ENCODE measurements at places on chromosomes 13 and 19.

- DNase-seq = no peak
Measured at GRCh38 chr13:74620711-74621110, 486.5 kb upstream of the KLF12 start.

GRCh38 chr13:45078003-45078402 lies 42.3 kb upstream of the GTF2F2 start:
- no peak for DNase-seq

DNA sequence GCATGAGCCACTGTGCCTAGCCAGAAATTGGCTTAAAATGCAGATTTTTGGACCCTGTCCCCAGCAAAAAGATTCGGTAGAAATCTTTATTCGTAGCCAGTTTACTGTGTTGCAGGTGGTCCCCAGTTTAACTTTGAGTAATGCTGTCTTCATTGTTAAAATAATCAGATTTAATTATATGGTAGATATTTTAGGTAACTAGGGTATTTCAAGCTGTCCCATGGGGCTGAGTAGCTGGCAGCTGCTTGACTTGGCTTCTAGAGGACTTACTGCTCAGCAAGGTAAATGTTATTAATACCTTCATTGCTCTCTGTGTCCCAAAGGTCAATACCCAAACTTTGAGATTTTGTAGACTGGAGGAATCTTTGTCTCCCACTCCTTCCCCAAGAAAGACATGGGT lies 21.1 kb downstream of the LSM14A start:
- DNase-seq = no peak

GRCh38 chr13:71814806-71815360 lies 52.1 kb downstream of the DACH1 start:
- no peak for DNase-seq

DNA sequence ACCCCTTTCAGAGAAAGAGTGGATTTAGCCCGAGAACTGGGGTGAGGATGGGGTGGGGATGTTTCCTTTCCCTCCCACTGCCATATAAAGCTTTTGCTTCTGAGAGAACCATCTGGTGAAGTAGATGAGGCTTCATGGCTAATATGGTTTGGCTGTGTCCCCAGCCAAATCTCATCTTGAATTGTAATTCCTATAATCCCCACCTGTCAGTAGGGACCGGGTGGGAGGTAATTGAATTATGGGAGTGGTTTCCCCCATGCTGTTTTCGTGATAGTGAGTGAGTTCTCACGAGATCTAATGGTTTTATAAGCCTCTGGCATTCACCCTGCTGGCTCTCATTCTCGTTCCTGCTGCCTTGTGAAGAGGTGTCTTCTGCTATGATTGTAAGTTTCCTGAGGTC lies 270.9 kb downstream of the LMO7 start:
- DNase-seq = no peak

GRCh38 chr19:8663920-8664670 lies 33.7 kb downstream of the NFILZ start:
- DNase-seq = no peak

DNA sequence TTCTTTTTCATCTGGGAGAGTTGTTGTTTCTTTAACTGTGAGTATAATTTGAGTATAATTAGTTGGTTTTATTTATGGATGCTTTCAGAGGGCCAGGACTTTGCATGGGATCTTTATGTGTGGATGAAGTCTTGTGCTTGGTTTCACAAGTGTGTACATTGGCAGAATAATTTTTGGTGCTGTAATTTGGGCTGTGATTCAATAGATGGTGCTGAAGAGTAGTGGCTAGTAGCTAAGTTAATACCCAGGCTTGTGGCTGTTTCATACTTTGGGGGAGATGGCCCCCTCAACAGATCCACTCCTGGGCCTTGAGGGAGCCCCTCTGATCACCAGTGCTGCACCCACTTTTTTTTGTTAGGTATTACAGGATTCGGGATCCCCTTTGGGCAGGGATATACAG lies 1142.4 kb downstream of the SLITRK1 start:
- DNase-seq = no peak

DNA sequence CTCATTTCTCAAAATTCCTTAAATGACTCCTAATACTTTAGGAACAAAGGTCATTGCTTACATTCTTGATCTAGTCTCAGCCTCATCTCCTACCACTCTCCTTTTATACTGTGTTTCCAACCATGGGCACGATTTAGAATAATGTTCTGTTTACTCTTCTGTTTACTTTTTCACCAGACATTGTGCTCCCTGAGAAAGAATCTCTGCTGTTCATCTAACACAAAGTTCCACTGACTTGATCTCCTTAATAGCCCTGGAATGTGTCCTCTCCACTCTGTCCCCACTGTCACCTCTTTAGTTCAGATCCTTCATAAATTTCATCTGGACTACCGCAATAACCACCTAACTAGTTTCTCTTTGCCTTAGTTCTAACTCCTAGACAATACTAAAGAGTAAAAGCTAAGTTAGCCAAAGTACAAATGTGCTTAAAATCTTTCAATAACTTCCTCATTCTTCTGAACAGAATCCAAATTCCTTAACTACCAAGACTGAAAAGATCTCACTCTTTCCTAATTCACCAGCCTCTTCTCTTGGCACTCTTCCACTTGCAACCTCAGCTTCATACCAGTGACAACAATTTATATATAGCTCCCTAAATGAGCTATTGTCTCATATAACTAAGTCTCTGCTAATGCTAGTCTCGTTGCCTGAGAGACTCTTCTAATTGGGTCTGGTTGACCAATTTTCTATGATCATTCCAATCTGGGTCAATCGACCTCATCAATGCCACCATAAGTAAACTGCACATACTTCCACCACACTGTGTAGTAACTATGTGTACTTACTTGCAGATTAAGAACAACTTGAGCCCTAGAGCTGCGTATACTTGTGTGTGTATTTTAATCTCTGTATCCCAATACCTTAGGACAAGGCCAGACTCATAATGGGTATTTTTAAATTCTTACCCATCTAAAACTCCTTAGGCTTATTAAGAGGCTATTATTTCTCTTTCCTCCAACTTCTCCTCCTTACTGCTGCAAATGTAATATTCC lies 179.9 kb downstream of the VWA8 start:
- DNase-seq = no peak
